Activated T-helper 1 cell treated with Interleukin-2 at 50 U/mL for 16 hours (primary cell): ENCODE measurements at places on chromosomes 13 and 19.
A peak's percentile ranks its signal among the peaks of the same experiment; 100 is the strongest.

DNA sequence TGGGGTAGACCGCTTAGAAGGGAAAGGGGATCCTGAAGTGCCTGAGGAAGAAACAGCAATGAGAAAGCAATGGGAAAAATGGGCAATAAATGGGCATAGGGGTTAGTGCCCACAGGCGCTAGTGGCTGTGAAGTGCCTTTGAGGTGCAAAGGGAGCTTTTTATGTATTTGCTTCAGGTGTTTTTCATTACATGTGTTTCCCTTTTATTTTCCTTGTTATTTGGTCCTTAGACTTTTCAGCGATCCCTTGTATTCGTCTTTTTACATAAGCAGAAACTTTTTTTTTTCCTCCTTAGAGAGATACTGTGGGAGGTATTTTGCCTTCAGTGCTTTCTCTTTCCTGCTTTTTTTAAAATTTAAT, 19.6 kb downstream of the NFIX start:
- no peak for DNase-seq

DNA sequence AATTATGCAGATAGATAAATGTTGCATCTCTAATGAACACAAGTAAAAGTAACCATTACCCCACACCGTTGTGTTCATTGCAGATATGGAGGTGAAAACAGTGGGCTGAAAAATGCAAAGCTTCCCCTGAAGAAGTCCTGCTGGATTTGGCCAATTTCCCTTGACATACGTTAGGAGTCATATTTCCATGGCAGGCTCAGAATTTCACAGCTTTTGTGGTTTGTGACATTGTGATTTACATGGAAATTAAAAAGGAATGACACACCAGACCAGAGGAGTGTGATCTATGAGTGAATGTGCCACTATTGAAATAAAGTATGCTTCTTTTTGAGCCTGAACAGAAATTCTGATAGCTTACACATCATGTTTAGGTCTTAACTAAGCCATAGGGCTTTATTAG, 221.1 kb upstream of the TMTC4 start:
- DNase-seq = no peak

DNA sequence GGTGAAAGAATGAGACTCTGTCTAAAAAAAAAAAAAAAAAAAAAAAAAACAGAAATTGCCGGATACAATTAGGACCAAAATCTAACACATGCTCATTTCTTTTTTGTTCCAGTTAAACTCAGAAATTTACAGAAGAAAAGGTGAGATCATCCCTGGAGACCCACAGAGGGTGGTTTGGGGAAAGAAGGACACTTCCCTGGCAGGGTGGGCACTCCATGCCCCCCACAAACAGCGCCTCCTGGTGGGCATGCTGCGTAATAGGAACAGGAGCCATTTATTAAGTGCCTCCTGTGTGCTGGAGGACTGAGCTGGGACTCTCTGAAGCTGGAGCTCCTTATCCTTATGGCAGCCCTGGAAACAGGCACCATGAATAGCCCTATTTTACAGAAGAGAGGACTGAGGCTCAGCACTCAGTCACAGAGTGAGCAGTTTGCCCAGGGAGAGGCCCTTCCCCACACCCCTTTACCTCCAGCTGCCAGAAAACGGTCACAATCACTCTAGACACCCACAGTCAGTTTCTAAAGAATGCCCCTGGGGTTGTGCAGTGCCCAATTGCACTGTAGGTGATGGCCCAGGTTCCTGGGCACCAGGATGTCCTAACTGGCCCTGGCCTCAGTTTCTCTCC, 10.1 kb downstream of the C19orf38 start:
- DNase-seq = no peak

- peak; percentile 4 for DNase-seq
Measured at GRCh38 chr19:57099199-57099661, 20.6 kb upstream of the USP29 start.

GRCh38 chr19:53157626-53158025, 1.2 kb downstream of the ZNF347 start:
- no peak for DNase-seq

- DNase-seq = no peak
Measured at GRCh38 chr19:2804156-2805004, 15.3 kb upstream of the ZNF554 start.

DNA sequence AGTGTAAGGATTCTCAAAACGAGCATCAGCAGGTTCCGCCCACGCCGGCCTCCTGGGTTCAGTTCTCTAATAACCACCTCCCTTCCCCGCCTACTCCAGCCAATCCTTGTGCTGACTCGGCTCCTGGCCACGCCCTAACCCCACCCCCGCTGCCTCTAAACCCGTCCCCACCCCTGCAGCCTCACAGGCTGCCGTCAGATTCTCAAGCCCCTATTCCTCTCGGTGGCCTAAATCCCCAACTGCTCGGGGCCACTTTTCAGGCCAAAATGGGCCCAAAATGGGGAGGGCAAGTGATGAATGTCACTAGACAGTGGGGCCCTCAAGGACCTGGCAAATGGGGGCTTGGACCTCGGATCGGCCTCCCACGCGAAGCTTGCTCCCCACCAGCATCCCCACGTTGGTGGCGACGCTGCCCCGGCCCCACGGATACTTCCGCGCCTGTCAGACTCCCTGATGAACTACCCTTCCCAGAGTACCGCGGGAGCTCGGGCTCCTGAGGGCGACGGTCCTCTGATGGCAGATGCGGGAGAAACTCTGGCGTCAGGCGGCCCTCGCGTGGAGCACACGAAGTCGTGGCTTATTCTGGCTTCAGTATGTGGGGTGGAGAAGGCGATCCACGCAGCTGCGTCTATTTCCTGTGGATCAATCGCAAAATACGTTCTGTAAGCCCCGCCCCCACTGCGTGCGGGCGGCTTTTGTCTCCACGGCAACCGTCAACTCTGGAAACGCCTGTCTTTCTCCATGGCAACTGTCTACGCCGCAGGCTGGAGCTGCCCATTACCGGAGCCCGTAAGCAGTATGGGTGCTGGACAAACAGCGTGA, 24.8 kb downstream of the ZNF473 start:
- DNase-seq = peak; percentile 67

DNA sequence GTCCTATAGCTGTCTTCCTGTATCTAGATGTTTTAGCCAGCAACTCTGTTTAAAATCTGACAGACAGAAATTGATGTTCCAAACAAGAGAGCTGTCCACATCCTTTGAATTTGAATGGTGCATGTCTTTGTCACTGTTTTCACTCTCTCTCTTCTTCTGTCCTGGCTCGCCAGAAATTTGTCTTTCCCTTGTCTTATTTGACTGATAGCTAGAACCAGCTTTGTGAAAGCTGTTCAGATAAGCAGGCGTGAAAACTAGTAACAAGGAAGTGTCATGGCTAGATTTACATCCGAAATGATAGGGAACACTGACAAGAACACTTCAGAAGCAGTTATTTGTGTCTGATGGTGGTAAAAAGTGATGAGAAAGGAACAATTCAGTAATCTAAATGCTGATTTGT, 354.9 kb upstream of the SLITRK1 start:
- no peak for DNase-seq

DNA sequence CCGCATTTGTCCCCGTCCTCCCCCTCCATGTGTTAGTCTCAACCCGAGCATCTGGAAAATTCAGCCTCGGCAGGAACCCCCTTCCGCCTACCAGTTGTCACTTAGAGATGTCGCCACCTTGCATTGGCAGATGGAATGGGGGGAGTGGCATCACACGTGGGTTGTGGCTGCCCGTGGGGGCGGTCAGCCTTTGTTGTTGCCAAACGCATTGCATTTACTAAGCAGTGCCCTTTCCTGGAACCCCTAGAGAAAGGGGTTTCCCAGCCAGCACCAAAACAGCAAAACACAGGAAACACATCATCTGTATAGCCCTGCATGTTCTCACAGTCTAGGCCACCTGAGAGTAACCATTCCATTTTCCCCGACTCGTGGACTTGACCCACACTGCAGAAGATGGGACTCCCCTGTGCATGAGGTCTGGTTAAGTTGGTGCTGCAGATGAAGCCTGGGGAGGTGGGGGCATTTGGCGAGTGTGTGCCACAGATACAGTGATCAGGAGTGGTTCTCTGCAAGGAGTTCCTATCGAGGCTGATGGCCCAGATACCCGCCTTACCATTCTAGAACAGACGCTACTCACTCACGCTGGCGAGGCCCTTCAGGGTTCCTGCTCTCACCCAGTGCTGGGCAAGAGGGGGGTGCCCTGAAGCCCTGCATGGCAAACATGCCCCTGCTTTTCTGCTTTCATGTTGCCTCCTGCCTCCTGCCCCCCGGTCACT, 38.3 kb downstream of the TMED1 start:
- DNase-seq = peak; percentile 72

GRCh38 chr19:2014731-2015607, 545 bp downstream of the BTBD2 start:
- DNase-seq = no peak

- no peak for DNase-seq
Measured at GRCh38 chr13:78659732-78660494, 958 bp upstream of the OBI1 start.

- no peak for DNase-seq
Measured at GRCh38 chr13:35855531-35856019, 275.6 kb downstream of the DCLK1 start.

GRCh38 chr13:29791508-29791907, 58.9 kb downstream of the UBL3 start:
- DNase-seq = no peak

GRCh38 chr19:6822311-6822670, 49.8 kb downstream of the VAV1 start:
- DNase-seq = no peak

GRCh38 chr13:73038064-73038463, 20.7 kb upstream of the KLF5 start:
- no peak for DNase-seq

- DNase-seq = no peak
Measured at GRCh38 chr19:17754634-17755442, 3.6 kb downstream of the FCHO1 start.

GRCh38 chr13:43061496-43062280, 38.3 kb downstream of the DNAJC15 start:
- DNase-seq = no peak

- peak; percentile 44 for DNase-seq
Measured at GRCh38 chr19:42386974-42387707, 3.0 kb downstream of the CNFN start.

GRCh38 chr19:47464675-47465419, 6.8 kb downstream of the SLC8A2 start:
- no peak for DNase-seq

- DNase-seq = no peak
Measured at GRCh38 chr13:21010621-21011020, 50.8 kb downstream of the LATS2 start.

GRCh38 chr19:55228403-55229031, at the start of gene TMEM86B:
Gene TMEM86B (minus strand): TSS chr19:55228763. CDS start chr19:55228741, 22 bp downstream.
- DNase-seq = no peak

DNA sequence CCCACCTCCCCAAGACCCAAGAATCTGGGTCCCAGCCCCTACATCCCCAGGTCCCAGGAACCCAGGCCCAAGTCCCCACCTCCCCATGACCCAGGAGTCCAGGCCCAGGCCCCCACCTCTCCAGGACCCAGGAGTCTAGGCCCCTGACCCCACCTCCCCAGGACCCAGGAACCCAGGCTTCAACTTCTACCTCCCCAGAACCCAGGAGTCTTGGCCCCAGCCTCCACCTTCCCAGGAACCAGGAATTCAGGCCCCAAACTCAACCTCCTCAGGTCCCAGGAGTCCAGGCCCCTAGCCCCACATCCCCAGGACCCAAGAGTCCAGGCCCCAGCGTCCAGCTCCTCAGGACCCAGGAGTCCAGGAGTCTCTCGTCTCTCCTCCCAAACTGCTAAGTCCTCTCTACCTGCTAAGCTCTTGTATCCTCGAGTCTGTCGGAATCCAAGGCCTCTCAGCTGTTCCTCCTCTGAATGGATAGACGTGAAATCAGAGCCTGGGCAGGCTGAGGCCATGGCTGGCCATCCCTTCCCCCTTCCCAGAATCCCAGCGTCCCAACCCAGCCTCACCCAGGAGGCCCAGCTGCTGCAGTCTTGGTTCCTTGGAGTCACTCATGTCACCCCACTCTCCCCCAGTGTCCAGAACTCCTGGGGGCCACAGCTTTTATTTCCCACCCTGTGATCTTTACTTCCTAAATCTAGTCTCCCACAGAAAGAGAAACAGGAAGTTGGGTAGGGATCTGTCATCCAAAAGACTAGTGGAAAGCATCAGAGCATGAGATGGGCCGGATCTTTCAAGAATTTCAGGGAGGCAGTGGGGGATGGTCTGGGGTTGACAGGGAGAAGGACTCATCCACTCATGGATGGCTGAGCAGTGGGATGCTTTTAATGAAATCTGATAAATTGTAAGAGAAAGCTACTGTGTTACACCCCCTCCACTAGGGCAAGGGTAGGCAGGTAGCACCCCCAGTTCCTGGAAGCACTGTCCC, at the start of gene CD209:
Gene CD209 (minus strand): TSS at position 632 of the 982 bp plus-strand sequence. CDS start 23 bp downstream, at position 609.
- DNase-seq = no peak

DNA sequence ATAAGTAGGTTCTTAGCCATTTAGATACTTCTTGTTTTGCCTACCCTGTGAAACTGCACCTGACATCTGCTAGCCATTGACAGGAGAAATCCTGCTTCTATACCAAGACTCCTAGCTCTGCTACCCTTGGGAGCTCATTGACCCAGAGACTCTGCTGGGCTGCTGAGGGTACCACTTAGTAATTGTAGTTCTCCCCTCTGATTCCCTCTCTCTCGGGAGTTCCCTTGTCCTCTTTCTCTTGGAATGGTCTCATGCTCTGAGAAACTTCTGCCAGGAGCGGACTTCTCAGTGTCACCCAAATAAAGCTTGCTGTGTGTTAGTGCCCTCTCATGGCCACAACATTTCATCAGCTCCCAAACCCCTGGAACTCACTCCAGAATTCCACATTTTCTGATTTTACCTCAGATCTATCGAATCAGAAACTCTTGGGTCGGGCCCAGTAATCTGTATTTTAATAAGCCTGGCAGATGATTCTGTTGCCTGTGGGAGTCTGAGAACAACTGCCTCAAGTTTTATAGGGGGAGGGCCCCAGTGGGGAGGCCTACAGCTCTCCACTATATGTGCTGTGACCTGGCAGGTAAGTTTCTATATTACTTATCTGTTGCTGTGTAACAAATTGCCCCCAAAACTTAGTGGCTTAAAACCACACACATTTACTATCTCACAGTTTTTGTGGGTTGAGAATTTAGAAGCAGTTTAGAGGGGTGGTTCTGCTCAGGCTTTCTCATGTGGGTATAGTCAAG, 221.1 kb downstream of the TDRD3 start:
- no peak for DNase-seq

DNA sequence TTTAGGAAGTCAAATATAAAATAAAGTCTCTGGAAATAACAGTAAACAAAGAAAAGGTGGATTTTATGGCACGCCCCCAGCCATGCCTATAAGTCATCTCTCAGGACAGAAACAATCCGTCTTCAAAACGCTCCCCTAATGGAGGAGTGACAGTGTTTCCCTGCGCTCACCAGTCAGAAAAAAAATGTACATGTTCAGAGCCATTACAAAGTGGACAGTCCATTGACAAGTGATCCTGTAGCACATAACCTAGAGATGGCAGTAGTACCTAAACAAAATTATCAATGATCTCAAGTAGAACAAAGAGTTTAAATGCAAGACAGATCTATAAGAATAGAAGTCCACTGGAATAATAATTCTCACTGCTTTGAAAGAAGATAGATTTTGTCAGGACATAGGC, 891.7 kb upstream of the MIR17HG start:
- DNase-seq = no peak

DNA sequence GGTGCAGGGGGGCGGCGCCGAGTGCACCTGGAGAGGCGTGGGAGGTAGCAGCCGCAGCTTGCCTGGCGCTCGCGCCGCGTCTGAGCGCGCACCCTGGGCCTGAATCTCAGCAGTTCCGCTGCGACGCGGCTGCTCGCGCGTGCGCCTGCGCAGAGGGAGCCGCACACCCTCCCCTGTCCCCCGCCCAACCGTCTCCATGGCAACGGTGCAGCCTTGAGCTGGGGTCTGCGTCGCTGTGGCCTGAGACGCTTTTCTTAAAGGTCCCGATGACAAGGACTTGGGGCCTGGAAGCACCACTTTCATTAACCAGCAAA, at the start of gene PNMA8B:
Gene PNMA8B (minus strand): TSS at position 82 of the 314 bp plus-strand sequence. CDS start 402 bp downstream, outside the sequence.
- DNase-seq = no peak

- DNase-seq = no peak
Measured at GRCh38 chr19:6271721-6272410, 7.9 kb downstream of the MLLT1 start.
